ENCODE measurements at places on chromosomes 12 and 14.

GRCh38 chr12:128033473-128033872 lies 233.5 kb upstream of the TMEM132C start:
- DNase-seq = no peak

DNA sequence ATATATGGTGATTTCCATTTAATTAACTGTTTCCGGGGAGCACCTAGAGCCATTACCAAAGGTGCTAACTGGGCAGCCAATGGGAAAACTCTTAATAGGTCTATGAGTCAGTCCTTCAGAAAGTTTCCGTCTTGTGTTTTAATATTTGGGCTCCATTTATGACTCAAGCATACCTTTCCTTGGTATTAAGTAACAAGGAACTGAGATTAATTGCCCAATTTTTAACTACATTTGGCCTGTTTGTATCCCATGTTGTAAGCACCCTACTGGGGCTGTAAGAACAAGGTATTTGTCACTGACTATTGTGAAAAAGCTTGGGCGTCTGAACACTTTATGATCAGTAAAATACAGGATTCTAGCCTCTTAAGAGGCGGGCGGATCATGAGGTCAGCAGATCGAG lies 62.8 kb upstream of the FOXN3 start:
- no peak for DNase-seq

DNA sequence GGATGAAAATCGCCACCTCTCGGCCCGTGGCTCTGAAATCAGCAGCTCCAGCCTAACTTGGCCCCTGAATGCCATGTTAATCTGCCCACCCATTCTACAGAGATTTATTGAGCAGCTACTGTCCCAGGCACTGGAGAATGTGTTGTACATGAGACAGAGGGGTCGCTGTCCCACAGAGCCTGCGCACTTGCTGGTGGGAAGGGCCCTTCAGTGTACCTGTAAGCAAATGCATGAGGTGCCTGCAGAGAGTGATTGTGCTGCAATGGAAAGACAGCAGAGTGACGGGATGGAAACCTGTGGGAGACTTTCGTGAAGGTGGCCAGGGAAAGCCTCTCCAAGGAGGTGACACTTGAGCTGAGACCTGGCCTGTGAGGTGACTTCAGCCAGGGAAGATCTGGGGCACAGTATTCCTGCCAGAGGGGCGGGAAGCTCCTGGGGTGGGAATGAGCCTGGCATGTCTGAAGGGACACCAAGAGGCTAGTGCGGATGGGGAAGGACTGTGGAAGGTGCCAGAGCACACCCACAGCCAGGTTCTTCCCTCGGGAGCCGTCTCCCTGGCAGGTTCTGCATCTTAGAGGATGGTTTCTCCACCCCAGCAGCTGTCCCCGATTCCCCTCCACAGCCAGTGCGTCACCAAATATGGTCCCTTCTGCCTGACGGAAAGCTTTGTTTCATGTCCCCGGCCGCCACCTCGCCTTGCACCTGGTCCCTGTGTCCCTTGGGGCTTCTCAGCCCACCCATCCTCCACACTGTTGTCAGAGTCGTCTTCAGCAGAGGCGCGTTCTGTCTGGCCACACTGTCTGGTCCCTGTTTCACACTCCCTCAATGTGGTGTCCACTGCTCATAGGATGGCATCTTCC lies 8.7 kb downstream of the SMIM41 start:
- DNase-seq = no peak

- no peak for DNase-seq
These were observed 2.4 kb upstream of the GPR65 start for GRCh38 chr14:88002421-88003075.

- no peak for DNase-seq
These were observed 304.4 kb downstream of the MED13L start for GRCh38 chr12:115973066-115973465.

DNA sequence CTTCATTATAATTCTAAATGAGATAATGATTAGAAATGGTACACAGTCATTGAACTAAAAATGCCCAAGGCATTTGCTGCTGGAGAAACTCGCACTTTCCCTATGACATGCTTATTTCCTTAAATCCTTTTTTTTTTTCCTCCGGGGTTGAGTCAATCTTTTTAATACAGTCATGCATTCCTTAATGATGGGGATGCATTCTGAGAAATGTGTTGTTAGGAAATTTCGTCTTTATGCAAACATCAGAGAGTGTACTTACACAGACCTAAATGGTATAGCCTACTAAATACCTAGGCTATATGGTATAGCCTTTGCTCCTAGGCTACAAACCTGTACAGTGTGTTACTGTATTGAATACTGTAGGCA lies 29.8 kb upstream of the DACT1 start:
- DNase-seq = no peak

DNA sequence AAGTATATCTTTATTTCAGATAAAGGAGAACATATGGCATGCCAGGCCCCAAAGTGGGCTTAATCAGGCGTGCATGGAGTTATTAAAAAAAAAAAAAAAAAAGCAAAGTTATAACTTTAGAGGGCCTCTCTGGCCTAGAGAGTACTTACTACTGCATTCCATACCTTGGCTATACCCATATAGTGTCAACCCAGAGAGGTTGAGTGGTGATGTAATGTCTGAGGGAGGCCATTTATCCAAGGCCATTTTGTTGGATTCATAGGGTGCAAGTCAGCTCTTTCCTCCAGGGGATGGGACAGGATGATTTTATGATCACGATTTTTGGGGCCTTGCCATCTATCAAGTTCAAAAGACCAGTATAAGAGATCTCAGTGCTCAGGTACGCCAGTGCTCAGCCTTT lies 66.4 kb downstream of the DCAF5 start:
- no peak for DNase-seq

- DNase-seq = no peak
These were observed 28.3 kb downstream of the TMEM233 start for GRCh38 chr12:119621878-119622277.

DNA sequence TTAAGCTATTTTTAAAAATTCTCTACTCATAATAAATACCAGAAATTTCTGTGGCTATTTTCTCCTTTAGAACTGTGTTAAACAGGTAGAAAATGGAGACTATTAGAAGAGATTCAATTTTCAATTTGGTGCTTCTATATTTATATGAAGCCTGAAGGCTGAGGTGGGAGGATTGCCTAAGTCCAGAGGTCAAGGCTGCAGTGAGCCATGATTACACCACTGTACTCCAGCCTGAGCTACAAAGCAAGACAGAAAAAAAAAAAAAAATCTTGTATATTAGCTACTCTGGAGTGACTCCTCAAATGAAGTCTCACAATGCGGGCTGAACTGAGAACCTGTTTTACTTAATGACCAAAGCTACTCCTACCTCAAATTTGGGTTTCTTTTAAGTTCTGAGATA lies 9.8 kb upstream of the DPF3 start:
- no peak for DNase-seq

DNA sequence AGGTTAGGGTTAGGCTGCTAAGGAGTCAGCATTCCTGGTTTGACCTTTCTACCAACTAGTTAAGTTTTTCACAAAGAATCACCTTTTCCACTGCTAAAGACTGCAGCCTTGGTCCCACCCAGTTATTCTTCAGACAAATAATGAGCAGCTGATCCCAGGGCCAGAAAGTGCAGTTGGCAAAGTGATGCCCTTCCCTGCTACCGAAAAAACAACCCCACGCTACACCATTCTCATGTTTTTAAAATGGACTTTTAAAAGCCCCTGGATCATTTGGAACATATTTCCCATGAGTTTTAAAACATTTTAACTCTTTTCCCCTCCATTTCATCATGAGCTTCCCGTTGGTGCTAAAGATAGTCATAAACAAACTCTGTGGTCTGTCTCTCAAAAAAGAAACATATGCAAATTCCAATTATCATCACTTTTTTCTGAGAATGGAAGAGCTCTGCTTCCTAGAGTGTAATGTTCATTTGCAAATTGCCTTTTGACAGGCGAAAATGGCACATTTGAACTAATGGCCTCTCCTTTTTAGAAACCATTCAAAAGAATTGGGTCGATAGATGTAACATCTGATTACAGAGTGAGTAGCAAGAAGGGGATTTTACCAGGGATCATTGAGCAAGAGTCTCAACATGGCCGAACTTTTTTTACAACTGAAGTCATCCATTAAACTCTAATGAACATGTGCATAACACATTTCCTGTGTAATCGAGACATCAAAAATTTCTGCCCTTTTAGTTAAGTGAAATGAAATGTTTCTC lies 129.3 kb upstream of the RAP1B start:
- DNase-seq = no peak

GRCh38 chr12:53231921-53232645 lies at the start of gene RARG:
Gene RARG, minus strand, starts transcription at chr12:53232209. Its CDS starts 4,664 bp downstream, at chr12:53227545.
- peak; percentile 59 for DNase-seq

- no peak for DNase-seq
These were observed 373.5 kb upstream of the CLEC14A start for GRCh38 chr14:38629412-38629811.

- no peak for DNase-seq
These were observed 251.0 kb upstream of the SFSWAP start for GRCh38 chr12:131459773-131460365.

- DNase-seq = no peak
These were observed 158.8 kb upstream of the SRRM4 start for GRCh38 chr12:118822512-118822911.

DNA sequence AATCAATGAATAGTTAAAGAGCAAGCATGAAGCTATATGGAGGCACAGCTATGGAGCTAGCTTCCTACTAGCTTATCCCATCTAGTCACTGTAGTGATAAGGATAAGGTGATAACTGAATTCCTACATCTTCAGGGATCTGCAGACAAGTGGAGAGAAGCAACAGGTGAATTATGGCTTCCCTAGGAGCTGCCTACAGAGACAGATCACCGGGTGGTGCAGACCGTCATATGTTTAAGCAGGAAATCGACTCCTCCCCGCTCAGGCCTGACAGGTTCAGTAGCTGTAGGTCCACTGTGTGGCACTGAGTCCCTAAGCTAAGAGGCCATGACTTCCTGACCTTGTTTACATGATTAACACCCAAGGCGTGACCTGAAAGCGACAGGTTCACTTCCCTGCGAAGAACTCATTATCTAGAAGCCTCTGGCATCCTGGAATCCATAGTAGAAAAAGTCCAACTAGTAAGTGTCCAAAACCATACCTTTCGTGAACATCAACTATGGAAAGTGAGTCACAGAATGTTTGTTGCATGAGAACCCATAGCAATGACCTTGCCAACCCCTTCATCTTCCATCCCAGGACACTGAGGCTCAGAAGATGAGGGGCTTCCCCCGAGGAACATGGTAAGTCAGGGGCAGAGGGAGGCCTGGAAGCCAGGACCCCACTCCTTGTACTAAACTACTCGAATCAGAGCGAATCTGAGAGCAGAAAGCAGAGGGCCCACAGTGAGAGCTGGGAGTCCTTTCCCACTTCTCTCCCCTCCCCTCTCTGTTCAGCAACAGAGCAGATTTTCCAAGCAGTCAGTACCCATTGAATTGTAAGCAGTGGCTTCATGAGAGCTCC lies 75.4 kb upstream of the CCND2 start:
- DNase-seq = no peak

DNA sequence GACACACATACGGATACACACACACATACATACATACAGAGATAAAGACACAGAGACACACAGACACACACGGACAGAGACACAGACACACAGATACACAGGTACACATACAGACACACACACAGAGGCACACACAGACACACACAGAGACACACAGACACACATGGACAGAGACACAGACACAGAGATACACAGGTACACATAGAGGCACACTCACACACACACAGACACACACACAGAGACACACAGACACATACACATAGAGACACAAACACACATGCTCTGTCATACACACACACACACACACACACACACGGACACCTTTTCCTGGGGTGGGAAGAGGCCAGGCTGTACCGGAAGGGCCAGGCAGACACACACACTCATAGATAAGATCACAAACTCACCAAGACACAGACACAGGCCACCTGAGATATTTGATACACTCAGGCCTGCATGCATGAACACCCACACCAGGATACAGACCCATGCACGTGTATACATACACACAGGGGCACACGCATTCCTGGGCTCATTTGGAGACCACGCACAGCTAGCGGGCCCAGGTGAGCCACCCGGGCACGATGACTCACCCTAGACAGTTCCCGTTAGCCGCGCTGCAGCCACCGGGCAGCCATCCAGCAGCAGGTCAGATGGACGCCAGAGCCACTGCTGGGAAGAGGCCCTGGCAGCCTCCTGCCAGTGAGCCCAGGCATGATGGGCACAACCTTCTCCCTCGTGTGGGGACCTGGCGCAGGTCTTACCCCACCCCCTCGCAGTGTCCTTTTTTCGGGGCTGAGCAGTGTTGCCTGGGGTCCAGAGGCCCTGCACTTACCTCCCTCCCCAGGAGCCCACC lies 1.8 kb upstream of the AHNAK2 start:
- no peak for DNase-seq

DNA sequence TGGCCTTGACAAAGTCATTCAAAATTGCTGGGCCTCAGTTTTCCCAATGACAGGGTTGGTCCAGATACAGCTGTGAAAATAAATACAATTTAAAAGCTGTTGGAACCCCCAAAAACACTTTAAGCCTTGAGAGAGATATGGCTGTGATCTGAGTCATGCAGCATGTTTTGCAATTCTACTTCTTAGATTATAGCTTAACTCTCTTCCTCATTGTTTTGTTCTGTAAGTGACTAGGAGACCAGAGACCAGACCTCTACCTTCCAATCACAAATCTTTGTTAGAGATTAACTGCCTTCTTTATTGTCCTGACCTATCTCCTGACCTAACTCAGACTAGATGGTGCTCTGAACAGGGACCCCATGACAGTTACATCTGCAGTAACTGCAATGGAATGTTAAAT lies 198.1 kb downstream of the STXBP6 start:
- DNase-seq = no peak

GRCh38 chr12:8867009-8867408 lies 44.6 kb downstream of the A2ML1 start:
- DNase-seq = no peak

GRCh38 chr12:54162741-54163140 lies 26.0 kb downstream of the SMUG1 start:
- no peak for DNase-seq

- DNase-seq = no peak
These were observed 17.0 kb downstream of the TMPRSS12 start for GRCh38 chr12:50859621-50860310.

DNA sequence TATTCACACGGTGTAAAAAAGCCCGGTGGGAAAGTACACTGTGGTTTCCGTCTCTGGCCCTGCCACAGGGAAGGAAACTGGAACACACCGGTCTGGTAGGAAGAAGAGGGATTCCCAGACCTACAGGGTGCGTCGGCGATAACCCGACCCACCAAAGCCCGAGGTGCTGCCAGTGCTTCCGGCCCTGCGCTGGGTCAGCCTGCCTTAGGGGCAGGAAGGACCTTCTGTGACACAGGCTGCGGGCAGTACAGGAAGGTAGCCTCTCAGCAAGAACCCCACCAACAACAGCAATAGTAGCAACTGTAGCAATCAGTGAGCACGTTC lies 169.5 kb upstream of the FKBP4 start:
- no peak for DNase-seq

Measured in stimulated activated CD4-positive, alpha-beta T cell treated with anti-CD3 and anti-CD28 coated beads, Interleukin-15, amount 100 ng/mL, for 48 hours (primary cell).